ENCODE measurements at places on chromosomes 12 and 14. TPM values are rescaled to one million over a fixed set of nuclear protein-coding genes. Genes with fewer than 3 reads are reported as not detected.

GRCh38 chr12:65728848-65729793 lies 95.2 kb upstream of the HMGA2 start:
- H3K4me1 ChIP-seq, result peaks cover 15% of the 10 kb centered on the region
- peak; percentile 68 for DNase-seq
- no peaks in the 10 kb centered on the region for H3K36me3 ChIP-seq
- H3K27me3 ChIP-seq, result peaks cover 43% of the 10 kb centered on the region

DNA sequence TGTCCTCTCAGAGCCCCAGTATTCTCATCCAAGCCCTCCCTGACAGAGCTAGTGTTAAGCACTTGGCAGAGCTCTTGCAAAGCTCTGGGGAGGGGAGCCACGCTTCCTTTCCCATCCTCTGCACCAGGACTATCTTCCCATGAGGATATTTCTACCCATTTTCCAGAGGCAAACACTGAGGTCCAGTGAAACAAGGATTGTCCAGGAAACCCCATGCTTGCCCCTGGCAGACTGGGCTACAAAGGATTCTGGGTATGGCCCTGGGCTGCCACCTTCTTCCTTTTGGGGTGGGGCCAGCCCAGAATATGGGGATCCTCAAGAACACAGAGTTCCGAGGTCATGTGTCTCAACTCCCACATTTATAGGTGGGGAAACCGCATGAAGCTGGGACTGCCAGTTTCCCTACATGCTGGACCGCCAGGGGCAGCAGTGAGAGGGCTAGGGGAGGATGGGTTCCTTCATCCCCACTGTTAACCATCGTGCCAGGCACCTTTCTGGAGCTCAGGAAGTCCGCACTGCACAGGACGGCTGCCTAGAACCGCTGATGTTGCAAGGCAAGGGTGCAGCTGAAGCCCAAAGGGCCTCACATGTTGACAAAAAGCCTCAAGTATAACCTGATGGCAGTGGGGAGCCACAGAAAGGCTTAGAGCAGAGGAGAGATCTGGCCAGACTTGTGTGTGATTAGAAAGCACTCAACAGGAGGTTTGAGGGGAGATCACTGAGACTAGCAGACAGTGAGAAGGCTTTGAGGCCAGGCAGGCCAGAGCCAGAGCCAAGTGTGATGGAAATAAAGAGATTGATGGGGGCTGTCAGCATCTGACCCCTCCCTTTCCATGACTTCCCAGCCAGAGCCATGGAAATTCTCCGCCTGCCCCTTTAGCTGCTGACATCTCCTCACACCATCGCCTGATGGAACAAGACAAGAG lies 5.5 kb upstream of the CCDC85C start:
- no peaks in the 10 kb centered on the region for H3K36me3 ChIP-seq
- H3K4me3 ChIP-seq, result no peak overlapping the region
- no peak overlapping the region for H3K27ac ChIP-seq
- H3K27me3 ChIP-seq, result peaks cover 21% of the 10 kb centered on the region
- DNase-seq, result no peak

Gene C14orf93
- total RNA-seq, result 8.1 TPM

GRCh38 chr14:24418492-24418873 lies 11.0 kb downstream of the CBLN3 start:
- DNase-seq, result no peak
- H3K36me3 ChIP-seq, result peaks cover 8% of the 10 kb centered on the region
- no peak overlapping the region for H3K4me3 ChIP-seq
- no peak overlapping the region for H3K27ac ChIP-seq
- no peaks in the 10 kb centered on the region for H3K4me1 ChIP-seq

- no peaks in the 10 kb centered on the region for H3K27me3 ChIP-seq
- no peak overlapping the region for H3K4me3 ChIP-seq
- peaks cover 34% of the 10 kb centered on the region for H3K36me3 ChIP-seq
- DNase-seq, result no peak
Measured at GRCh38 chr12:94435511-94435927, 24.1 kb downstream of the CEP83 start.

Gene RASSF8
- 40.2 TPM for total RNA-seq

GRCh38 chr14:56660677-56661389 lies 81.2 kb downstream of the TMEM260 start:
- peaks cover 14% of the 10 kb centered on the region for H3K36me3 ChIP-seq
- no peak overlapping the region for H3K27ac ChIP-seq
- peaks cover 43% of the 10 kb centered on the region for H3K4me1 ChIP-seq
- peaks cover 39% of the 10 kb centered on the region for H3K27me3 ChIP-seq
- no peak for DNase-seq
- no peak overlapping the region for H3K4me3 ChIP-seq

DNA sequence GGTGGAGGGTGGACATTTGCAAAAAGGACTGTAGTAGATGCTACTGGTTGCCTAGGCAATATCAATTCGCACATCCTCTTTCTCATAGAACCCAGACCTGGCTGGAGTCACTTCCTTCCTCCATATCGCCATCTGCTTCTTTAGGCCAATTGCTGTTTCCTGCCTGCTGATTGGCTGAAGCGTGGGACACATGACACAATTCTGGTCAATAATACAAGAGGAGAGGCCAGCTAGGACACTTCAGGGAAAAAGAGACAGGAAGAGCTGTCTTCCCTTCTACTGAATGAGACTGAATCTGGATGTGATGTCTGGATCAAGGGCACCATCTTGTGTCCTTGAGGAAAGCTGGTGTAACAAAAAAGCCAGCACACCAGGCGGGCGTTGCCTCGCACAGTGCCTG lies 53.8 kb downstream of the TRPV4 start:
- H3K4me3 ChIP-seq, result no peak overlapping the region
- no peak overlapping the region for H3K27ac ChIP-seq
- no peak for DNase-seq
- H3K27me3 ChIP-seq, result no peaks in the 10 kb centered on the region

- no peaks in the 10 kb centered on the region for H3K4me1 ChIP-seq
- no peak overlapping the region for H3K27ac ChIP-seq
- no peaks in the 10 kb centered on the region for H3K36me3 ChIP-seq
- no peak for DNase-seq
- no peak overlapping the region for H3K4me3 ChIP-seq
Measured at GRCh38 chr12:74449872-74450271, 87.8 kb upstream of the ATXN7L3B start.

DNA sequence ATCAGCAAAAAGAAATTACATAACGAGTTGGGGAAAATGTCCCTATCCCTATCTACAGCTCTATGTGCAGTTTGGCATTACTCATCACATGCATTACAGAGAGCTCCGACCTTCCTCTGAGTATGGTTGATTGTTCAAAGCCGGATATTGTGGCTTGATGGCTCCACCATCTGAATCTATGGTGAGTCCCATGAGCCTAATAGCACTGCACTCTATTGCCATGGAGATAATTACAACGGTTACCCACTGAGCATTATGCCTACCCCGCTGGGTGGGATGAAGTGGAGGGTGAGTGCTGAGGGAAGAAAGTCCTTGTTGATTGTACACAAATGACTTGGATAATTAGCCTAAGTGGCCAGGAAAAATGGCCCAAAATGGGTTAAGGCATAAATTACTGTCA lies 800.5 kb downstream of the NRXN3 start:
- H3K27me3 ChIP-seq, result no peaks in the 10 kb centered on the region
- no peak overlapping the region for H3K27ac ChIP-seq
- DNase-seq, result no peak
- H3K4me1 ChIP-seq, result peaks cover 7% of the 10 kb centered on the region
- H3K36me3 ChIP-seq, result no peaks in the 10 kb centered on the region
- no peak overlapping the region for H3K4me3 ChIP-seq

- no peak overlapping the region for H3K27ac ChIP-seq
- H3K36me3 ChIP-seq, result no peaks in the 10 kb centered on the region
- no peak overlapping the region for H3K4me3 ChIP-seq
- H3K4me1 ChIP-seq, result peaks cover 19% of the 10 kb centered on the region
- no peak for DNase-seq
Measured at GRCh38 chr14:78310272-78310671, 140.1 kb downstream of the NRXN3 start.

GRCh38 chr12:126953365-126953889 lies 1313.5 kb upstream of the TMEM132C start:
- no peak overlapping the region for H3K4me3 ChIP-seq
- DNase-seq, result no peak
- no peaks in the 10 kb centered on the region for H3K4me1 ChIP-seq
- peaks cover 52% of the 10 kb centered on the region for H3K36me3 ChIP-seq

GRCh38 chr12:66345212-66345611 lies 42.9 kb downstream of the HELB start:
- H3K27me3 ChIP-seq, result no peaks in the 10 kb centered on the region
- no peak for DNase-seq
- no peak overlapping the region for H3K4me3 ChIP-seq

DNA sequence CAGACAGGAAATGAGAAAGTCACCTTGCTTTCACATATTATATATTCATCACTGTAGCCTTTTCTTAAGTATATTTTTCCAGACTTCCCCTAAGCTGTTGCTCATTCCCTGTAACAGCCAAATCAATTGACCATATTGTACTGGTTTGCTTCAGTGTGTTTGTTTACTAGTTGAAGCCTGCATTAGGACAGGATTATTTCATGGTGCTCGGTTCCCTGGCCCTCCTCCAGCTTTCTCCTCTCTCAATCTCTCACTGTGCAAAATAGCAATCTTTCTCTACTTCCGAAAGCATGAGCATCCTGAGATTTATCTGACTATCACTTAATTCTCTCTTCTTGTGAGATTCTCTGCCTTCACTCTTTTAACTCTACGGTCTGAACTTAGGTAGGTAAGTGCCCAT lies 2.4 kb downstream of the SLC35F4 start:
- H3K4me3 ChIP-seq, result no peak overlapping the region
- H3K36me3 ChIP-seq, result no peaks in the 10 kb centered on the region
- DNase-seq, result no peak
- H3K4me1 ChIP-seq, result peaks cover 17% of the 10 kb centered on the region
- H3K27ac ChIP-seq, result no peak overlapping the region

- peaks cover 43% of the 10 kb centered on the region for H3K4me1 ChIP-seq
- no peak overlapping the region for H3K27ac ChIP-seq
- DNase-seq, result peak; percentile 90
- H3K4me3 ChIP-seq, result no peak overlapping the region
- no peaks in the 10 kb centered on the region for H3K27me3 ChIP-seq
Measured at GRCh38 chr12:5200278-5201087, 156.8 kb downstream of the KCNA5 start.

GRCh38 chr14:26484562-26484961 lies 113.3 kb downstream of the NOVA1 start:
- no peak overlapping the region for H3K27ac ChIP-seq
- H3K4me1 ChIP-seq, result no peaks in the 10 kb centered on the region
- H3K36me3 ChIP-seq, result no peaks in the 10 kb centered on the region
- H3K27me3 ChIP-seq, result no peaks in the 10 kb centered on the region
- no peak for DNase-seq

Gene C1QL4
- total RNA-seq, result 1.2 TPM

DNA sequence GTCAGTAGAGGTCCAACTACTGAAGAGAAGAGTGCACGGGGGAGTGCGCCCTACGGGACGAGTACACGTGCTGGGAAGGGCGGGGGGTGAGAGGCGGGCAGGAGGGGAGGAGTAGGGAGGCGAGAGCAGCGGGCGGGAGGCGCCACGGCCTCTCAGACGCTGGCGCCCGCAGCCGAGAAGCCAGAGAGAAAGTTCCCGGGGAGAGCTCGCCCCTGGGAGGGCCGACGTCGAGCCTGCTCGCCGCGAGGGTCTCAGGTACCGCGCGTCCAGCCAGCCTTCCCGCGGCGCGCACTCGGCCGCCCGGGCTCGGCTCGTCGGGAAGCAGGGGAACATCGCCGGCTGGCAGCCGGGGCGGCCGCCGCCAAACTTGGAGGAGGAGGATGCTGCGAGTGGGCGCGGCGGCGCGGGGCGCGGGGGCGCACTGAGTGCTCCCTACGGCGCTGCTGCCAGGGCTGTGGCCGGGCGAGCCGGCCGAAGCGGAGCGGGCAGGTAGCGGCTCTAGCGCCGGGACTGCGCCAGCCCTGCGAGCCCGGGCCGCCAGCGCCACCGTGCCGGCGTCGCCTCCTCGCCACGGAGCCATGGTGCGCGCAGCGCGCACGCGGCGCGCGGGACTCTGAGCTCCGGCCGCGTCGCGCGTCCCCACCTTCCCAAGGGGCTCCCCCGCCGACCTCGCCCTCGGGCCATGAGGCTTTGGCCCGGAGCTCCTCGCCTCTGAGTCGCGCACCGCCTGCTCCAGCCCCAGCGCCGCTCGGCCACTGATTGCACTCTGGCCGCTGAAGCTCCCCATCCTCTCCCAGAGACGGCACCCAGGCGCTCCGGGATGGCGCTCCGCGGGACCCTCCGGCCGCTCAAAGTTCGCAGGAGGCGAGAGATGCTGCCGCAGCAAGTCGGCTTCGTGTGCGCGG lies at the start of gene SLC24A4:
Gene SLC24A4 (plus strand): TSS at position 155 of the 905 bp plus-strand sequence. CDS start 666 bp downstream, at position 821.
- H3K36me3 ChIP-seq, result no peaks in the 10 kb centered on the region
- H3K4me1 ChIP-seq, result peaks cover 14% of the 10 kb centered on the region
- H3K27ac ChIP-seq, result no peak within 1 kb of the TSS
- peaks cover 86% of the 10 kb centered on the region for H3K27me3 ChIP-seq
- H3K4me3 ChIP-seq, result peak within 1 kb of the TSS; percentile 74
- peak; percentile 56 for DNase-seq

DNA sequence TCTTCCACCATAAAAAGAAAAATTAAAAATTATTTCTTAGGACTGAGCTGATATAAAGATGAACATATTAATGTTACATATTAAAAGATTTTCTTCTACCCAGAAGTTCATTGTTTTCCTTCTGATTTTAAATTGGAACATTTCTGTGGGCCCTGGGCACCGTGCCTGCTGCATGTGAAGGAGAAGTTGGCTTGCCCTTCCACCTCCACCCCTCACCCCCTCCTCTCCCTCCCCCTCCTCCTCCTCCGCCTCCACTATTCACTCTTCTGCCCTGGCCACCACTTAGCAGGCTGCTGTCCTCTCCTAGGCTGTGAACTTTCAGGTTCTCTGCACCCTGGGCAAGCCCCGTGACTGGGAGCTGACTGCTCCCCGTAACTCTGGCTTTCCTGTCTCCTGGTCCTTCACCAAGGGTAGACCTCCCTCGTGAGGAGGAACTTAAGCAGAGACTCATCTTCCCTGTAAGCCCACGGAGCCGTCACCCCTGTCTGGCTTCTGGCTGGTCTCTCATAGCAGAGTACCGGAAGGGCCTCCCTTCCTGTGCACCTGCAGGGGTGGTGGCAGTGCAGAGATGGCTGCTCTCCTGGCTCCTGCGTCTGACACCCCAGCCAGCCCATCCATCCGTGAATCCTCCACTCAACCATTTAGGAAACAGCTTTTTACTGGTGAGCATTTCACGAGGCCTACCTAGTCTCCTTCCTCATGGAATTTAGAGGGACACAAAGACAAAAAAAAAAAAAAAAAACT lies 12.8 kb downstream of the TUNAR start:
- DNase-seq, result no peak
- no peaks in the 10 kb centered on the region for H3K27me3 ChIP-seq
- peaks cover 37% of the 10 kb centered on the region for H3K4me1 ChIP-seq
- peaks cover 32% of the 10 kb centered on the region for H3K36me3 ChIP-seq

GRCh38 chr14:75258079-75258802 lies 20.4 kb upstream of the FOS start:
- no peaks in the 10 kb centered on the region for H3K36me3 ChIP-seq
- peaks cover 34% of the 10 kb centered on the region for H3K4me1 ChIP-seq
- H3K4me3 ChIP-seq, result peak overlapping the region; percentile 94
- DNase-seq, result no peak
- H3K27ac ChIP-seq, result peak overlapping the region; percentile 99

GRCh38 chr14:39877577-39878190 lies 445.5 kb upstream of the FBXO33 start:
- H3K4me1 ChIP-seq, result peaks cover 63% of the 10 kb centered on the region
- H3K4me3 ChIP-seq, result no peak overlapping the region
- H3K36me3 ChIP-seq, result no peaks in the 10 kb centered on the region
- H3K27ac ChIP-seq, result peak overlapping the region; percentile 58
- H3K27me3 ChIP-seq, result no peaks in the 10 kb centered on the region

- no peaks in the 10 kb centered on the region for H3K4me1 ChIP-seq
- H3K27ac ChIP-seq, result no peak overlapping the region
- peaks cover 12% of the 10 kb centered on the region for H3K27me3 ChIP-seq
- H3K36me3 ChIP-seq, result no peaks in the 10 kb centered on the region
- H3K4me3 ChIP-seq, result no peak overlapping the region
Measured at GRCh38 chr12:52740584-52740983, 36.6 kb downstream of the KRT76 start.

Gene KRT6B
- not detected for total RNA-seq

Data from WTC11 (cell line).